ENCODE measurements at places on chromosomes 7 and 10.

GRCh38 chr10:62093863-62094291 lies 174.8 kb downstream of the RTKN2 start:
- H3K4me3 ChIP-seq = no peak overlapping the region
- H3K4me1 ChIP-seq = peaks cover 19% of the 10 kb centered on the region
- peaks cover 58% of the 10 kb centered on the region for H3K36me3 ChIP-seq
- peak overlapping the region; percentile 66 for H3K27ac ChIP-seq
- H3K27me3 ChIP-seq = no peaks in the 10 kb centered on the region
- DNase-seq = no peak

DNA sequence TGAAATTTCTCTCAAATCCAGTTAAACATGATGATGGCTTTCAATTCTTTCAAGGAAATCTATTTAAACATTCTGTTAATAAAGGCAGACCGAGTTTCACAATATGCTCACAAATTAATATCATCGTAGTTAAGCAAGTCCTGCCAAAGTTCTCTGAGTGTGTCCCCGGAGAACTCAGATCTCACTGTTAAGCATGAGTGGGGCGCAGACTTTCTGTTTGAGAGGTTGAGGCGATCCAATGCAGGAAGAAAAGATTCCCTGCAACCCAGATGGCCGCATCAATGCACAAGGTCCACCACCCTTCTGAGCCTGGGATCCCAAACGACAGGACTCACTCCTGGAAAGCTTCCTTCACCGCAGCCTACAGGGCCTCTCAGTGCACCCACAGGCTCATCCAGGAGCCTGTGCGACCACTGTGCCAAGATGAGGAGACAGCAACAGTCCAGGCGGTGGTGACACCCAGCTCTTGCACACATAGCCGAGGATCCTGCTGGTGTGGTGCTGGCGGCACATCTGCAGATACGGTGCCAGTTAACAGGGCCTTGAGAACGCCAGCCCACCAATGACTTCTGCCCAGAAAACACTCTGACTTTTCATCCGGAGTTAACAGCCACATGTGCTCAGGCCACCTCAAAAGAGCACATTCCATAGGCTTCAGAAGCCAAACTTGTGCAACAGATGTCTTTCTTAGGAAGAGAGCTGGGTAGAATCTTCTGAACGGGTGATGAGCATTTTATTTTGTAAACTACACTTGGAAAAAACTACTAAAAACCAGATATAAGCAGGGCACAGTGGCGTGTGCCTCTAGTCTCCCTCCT lies 102.1 kb downstream of the ZRANB1 start:
- H3K4me3 ChIP-seq = no peak overlapping the region
- no peak for DNase-seq
- H3K4me1 ChIP-seq = no peaks in the 10 kb centered on the region
- peaks cover 10% of the 10 kb centered on the region for H3K27me3 ChIP-seq

DNA sequence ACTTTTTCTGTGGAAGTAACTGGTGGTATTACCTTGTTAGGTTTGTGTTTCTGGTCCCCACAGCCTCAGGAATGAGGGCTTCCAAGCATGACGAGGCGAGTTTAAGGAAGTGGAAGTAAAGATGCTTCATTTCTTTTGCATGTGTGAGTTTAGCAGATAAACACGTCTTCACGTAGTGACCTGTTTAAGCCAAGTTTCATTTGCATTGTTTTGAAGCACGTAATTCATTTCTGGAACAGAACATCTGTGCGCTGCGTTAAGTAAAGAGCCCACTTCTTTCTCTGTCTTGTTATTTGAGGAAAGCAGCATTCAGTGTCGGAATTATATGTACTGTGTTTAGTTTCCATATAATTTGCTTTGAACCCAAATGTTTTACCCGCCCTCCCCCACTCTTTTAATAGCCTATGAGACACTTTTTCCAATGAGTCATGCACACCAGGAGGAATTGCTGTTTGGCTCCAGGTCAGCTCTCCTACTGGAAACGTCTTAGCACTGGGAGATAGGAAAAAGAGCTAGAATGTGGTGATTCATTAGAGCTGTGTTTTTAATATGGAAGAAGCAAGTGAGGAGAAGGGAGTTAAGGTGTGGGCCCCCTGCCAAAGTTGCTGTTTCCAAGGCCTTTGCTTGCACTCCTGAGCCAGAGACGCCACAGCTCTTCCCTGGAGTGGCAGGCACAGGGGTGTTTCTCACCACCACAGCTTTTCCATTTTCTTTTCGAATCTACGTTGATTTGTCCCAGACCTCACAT lies 36.7 kb downstream of the BTBD16 start:
- no peak for DNase-seq
- peaks cover 6% of the 10 kb centered on the region for H3K27me3 ChIP-seq
- H3K36me3 ChIP-seq = no peaks in the 10 kb centered on the region
- H3K4me3 ChIP-seq = peak overlapping the region; percentile 15
- H3K4me1 ChIP-seq = peaks cover 11% of the 10 kb centered on the region

GRCh38 chr7:149633976-149634945 lies 136.7 kb upstream of the ZNF746 start:
- H3K27ac ChIP-seq = no peak overlapping the region
- H3K36me3 ChIP-seq = no peaks in the 10 kb centered on the region

DNA sequence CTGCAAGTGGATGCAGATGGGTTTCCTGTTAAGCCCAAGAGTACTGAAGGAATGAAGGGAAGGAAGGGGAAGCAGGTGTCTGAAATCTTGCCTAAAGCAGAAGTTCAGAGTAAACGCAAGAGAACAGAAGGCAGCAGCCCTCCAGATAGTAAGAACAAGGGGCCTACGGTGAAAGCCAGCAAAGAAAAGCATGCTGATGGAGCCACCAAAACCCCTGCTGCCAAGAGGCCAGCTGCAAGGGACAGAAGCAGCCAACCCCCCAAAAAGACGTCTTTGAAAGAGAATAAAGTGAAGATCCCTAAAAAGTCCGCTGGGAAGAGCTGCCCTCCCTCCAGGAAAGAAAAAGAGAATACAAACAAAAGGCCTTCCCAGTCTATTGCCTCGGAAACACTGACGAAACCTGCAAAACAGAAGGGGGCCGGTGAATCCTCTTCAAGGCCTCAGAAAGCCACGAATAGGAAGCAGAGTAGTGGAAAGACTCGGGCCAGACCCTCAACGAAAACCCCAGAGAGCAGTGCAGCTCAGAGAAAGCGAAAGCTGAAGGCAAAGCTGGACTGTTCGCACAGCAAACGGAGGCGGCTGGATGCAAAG lies 152.5 kb downstream of the LCOR start:
- peaks cover 20% of the 10 kb centered on the region for H3K36me3 ChIP-seq
- H3K4me3 ChIP-seq = peak overlapping the region; percentile 59

GRCh38 chr10:112280205-112280921 lies 2.8 kb upstream of the TECTB start:
- no peak for DNase-seq
- no peaks in the 10 kb centered on the region for H3K36me3 ChIP-seq
- no peaks in the 10 kb centered on the region for H3K4me1 ChIP-seq
- H3K27ac ChIP-seq = no peak overlapping the region

DNA sequence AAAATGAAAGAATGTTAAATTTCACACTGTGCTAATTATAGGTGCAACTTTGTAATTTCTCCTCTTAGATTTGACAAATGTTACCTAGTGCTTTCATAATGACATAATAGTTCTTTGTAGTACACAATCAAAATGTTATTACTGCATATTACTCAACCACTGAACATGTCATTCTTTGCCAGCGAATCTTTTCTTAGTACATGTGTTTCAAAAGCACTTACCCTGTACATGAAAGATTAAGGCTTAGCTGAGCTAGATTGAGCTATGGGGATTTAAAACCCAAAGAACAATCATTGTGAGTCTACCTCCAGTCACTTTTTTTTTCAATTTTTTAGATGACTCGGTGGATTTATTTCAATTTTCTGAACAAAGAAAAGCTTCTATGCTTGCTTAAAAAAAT lies 123.5 kb upstream of the FERD3L start:
- H3K4me3 ChIP-seq = no peak overlapping the region
- no peaks in the 10 kb centered on the region for H3K36me3 ChIP-seq
- no peak for DNase-seq

GRCh38 chr7:71616217-71616616 lies 484.3 kb downstream of the GALNT17 start:
- no peaks in the 10 kb centered on the region for H3K27me3 ChIP-seq
- H3K36me3 ChIP-seq = no peaks in the 10 kb centered on the region
- no peak overlapping the region for H3K27ac ChIP-seq
- DNase-seq = no peak

DNA sequence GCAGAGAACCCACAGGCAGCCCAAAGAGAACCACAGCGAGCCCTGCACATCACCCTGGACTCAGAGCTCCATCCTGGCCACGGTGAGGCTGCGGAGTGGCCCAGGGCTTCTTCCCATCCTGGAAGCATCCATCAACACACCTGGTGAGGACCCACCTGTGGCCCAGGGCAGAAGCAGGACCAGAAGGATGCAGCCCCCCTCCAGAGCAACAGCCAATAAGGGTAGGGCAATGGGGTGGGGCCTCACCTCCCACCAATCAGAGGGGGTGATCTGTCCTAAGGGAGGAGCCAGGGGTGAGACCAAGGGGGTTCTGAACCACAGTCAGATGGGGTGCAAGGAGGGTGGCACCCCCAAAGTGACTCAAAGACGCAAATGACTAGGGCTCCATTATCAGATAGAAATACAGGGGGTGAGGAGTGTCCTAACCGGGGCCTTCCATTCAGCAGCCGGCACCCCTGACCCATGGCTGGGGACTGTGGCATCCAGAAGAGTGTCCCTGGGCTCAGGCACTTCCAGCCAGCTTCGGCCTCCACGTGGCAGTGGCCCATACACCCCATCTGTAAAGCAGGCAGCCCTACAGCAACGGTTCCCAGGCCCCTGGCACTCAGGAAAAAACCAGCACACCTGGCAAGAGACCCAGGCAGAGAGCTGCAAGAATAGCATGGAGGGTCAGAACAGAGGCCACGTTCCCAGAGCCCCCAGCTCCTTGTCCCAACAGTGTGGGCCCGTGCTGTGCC lies 36.9 kb downstream of the STK32C start:
- H3K36me3 ChIP-seq = peaks cover 4% of the 10 kb centered on the region
- no peak overlapping the region for H3K27ac ChIP-seq
- H3K27me3 ChIP-seq = peaks cover 11% of the 10 kb centered on the region
- H3K4me1 ChIP-seq = peaks cover 13% of the 10 kb centered on the region

DNA sequence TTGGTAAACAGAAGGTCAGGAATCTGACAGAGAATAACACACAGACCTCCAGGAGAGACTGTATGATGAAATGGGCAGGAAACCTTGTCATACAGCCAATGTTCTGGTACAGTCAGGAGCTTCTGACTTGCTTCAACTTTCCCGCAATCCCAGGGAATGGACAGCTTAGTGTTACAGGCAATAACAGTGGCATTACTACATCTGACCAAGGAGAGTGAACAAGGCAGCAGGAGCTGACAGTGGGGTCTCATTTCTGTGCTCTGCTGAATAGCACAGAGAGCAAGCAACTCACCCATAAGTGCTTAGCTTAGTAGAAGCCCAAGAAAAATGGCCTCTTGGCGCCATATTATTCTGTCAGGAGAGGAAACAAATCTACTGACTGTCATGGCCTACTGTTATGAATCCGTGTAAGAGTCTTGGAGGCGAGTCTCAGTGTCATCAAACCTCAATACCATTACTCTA lies 186.2 kb upstream of the MTPN start:
- no peaks in the 10 kb centered on the region for H3K27me3 ChIP-seq
- H3K36me3 ChIP-seq = peaks cover 2% of the 10 kb centered on the region
- H3K4me3 ChIP-seq = no peak overlapping the region
- no peaks in the 10 kb centered on the region for H3K4me1 ChIP-seq

GRCh38 chr10:123848564-123849457 lies 42.8 kb downstream of the CPXM2 start:
- no peak for DNase-seq
- H3K27ac ChIP-seq = no peak overlapping the region
- no peaks in the 10 kb centered on the region for H3K36me3 ChIP-seq
- H3K27me3 ChIP-seq = peaks cover 11% of the 10 kb centered on the region

DNA sequence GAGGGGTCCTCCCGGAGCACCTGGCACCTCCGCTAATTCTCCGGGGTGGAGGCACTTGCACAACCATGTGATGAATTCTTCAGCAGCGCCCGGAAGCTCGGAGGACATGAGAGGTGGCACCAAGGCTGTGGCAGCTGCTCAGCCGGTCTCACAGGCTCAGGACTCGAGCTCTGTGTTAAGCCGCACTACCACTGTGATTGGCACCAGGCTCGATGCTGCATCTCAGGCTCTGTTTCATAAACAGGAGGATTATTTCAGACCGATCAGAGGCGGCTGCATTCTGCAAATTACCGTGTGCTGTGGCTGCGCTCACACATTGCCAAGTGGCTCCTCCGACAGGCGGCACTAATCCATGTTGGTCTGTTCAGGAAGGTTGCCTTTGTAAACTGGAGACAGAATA lies 495.2 kb downstream of the DNAJB6 start:
- no peak overlapping the region for H3K4me3 ChIP-seq
- H3K36me3 ChIP-seq = no peaks in the 10 kb centered on the region
- no peaks in the 10 kb centered on the region for H3K4me1 ChIP-seq
- no peaks in the 10 kb centered on the region for H3K27me3 ChIP-seq

DNA sequence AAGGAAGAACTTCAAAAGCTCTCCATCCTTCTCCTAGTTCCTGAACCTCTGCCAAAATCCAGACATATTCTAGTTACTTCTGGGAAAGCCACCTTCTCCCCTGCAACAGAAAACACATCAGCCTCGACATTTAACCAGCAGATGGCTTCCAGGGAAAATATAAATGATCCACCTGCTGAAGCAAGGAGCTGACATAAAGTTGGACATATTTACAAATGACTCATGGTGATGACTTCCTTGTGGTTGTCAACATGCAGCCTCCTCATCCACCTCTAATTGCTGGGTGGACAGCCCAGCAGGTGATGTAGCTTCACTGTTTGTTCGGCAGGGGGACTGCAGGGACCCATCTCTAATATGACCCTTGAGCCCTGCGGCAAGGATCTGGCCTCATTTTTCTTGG lies 266.0 kb downstream of the C7orf25 start:
- no peak overlapping the region for H3K4me3 ChIP-seq
- no peak overlapping the region for H3K27ac ChIP-seq
- no peaks in the 10 kb centered on the region for H3K36me3 ChIP-seq
- H3K4me1 ChIP-seq = no peaks in the 10 kb centered on the region
- DNase-seq = no peak
- H3K27me3 ChIP-seq = peaks cover 2% of the 10 kb centered on the region

- H3K27me3 ChIP-seq = no peaks in the 10 kb centered on the region
- no peaks in the 10 kb centered on the region for H3K36me3 ChIP-seq
- no peak overlapping the region for H3K4me3 ChIP-seq
- no peaks in the 10 kb centered on the region for H3K4me1 ChIP-seq
- H3K27ac ChIP-seq = no peak overlapping the region
- no peak for DNase-seq
Observed at GRCh38 chr10:53864846-53865245, 936.2 kb downstream of the PCDH15 start.

DNA sequence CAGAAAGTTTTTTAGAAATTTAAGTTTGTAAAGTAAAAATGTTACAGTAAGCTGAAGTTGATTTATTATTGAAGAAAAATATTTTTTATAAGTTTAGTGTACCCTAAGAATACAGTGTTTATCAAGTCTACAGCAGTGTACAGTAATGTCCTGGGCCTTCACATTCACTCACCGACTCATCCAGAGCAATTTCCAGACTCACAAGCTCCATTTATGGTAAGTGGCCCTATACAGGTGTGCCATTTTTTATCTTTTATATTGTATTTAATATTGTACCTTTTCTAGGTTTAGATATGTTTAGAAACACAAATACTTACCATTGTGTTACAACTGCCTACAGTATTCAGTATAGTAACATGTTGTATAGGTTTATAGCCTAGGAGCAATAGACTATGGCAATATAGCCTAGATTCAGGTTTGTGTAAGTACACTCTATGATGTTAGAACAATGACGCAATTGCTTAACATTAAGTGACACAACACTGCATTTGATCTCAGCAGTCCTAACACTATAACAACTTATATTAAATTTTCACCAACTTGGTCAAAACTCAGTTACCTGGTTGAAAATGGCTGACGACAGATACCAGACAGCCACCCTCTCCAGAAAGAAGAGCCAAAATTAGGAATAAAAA lies 45.7 kb downstream of the HIBADH start:
- peaks cover 34% of the 10 kb centered on the region for H3K36me3 ChIP-seq
- DNase-seq = no peak
- no peak overlapping the region for H3K27ac ChIP-seq
- no peaks in the 10 kb centered on the region for H3K27me3 ChIP-seq

Data from memory B cell (primary cell).